ENCODE measurements at places on chromosomes 16 and 17.

- DNase-seq, result no peak
Measured at GRCh38 chr17:79303641-79304205, 229.1 kb downstream of the ENGASE start.

GRCh38 chr16:87854053-87854906, 15.0 kb downstream of the SLC7A5 start:
- DNase-seq, result no peak

GRCh38 chr17:4565209-4566141, 5.1 kb upstream of the GGT6 start:
- peak; percentile 66 for DNase-seq

- DNase-seq, result no peak
Measured at GRCh38 chr16:78659668-78660217, 560.3 kb downstream of the WWOX start.

GRCh38 chr16:23509782-23510163, 521 bp downstream of the GGA2 start:
- DNase-seq, result peak; percentile 23

- DNase-seq, result no peak
Measured at GRCh38 chr16:75196836-75197235, 10.1 kb downstream of the CTRB2 start.

DNA sequence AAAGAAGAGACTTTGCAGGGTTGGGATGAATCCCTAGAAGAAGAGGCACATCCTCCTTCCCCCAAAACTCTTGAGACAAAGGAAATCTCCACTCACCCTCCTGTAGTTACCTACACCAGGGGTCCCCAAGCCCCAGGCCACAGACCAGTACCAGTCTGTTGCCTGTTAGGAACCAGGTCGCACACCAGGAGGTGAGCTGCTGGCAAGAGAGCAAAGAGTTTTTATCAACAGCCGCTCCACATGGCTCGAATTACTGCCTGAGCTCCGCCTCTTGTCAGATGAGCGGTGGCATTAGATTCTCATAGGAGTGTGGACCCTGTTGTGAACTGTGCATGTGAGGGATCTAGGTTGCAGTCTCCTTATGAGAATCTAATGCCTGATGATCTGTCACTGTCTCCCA, 98.9 kb downstream of the CCT6B start:
- DNase-seq, result no peak

GRCh38 chr16:75482434-75483205, 12.6 kb downstream of the CHST6 start:
- DNase-seq, result no peak

GRCh38 chr16:86477642-86478041, 32.7 kb upstream of the FOXF1 start:
- DNase-seq, result peak; percentile 59

- no peak for DNase-seq
Measured at GRCh38 chr16:6345090-6345489, 987.6 kb upstream of the RBFOX1 start.

DNA sequence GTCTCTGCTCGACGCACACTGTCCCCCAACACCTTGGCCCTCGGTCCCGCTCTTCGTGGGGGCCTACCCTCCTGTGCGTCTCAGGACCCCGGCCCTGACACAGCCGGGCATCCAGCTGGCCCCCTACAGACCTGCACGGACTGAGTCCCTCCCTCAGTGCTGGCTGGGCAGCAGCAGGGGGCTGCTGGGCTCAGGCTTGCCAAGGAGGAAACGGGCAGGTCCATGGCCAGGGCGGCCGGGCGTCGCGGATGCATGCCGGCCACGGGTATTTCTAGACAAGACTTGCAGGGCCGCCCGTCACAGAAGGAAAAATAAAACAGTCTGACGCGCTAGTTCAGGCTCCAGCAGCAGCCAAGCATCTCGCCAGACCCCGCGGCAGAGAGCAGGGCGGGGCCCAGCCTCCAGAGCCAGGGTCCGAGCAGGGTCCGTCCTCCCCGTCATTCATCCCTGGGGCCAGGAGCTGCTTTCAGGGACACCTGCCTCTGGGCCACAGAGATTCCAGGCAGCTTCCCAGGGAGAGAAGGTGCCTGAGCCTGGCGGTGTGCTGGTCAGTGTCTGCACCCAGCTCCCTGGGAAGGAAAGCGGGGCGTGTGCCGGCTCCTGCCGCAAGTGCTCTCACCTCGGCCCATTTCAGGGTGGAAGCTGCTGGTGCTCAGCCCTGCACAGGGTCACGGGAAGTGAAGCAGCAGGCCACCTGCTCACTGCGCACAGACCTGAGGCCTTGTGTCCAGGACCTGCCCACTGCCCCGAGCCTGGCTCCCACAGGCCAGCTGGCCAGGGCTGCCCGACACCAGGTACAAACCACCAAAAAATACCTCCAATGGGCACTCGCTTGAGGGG, 7.2 kb upstream of the PVALEF start:
- DNase-seq, result no peak
